Tibial artery (tissue), 4 donors: ENCODE measurements at places on chromosomes 3 and 15.

- no peak for DNase-seq
- H3K27ac ChIP-seq, result no peak overlapping the region
- H3K36me3 ChIP-seq, result no peaks in the 10 kb centered on the region
- H3K27me3 ChIP-seq, result no peaks in the 10 kb centered on the region
- H3K4me1 ChIP-seq, result no peaks in the 10 kb centered on the region
- H3K4me3 ChIP-seq, result no peak overlapping the region
These were observed 40.6 kb downstream of the SLC9C1 start for GRCh38 chr3:112253301-112253971.

DNA sequence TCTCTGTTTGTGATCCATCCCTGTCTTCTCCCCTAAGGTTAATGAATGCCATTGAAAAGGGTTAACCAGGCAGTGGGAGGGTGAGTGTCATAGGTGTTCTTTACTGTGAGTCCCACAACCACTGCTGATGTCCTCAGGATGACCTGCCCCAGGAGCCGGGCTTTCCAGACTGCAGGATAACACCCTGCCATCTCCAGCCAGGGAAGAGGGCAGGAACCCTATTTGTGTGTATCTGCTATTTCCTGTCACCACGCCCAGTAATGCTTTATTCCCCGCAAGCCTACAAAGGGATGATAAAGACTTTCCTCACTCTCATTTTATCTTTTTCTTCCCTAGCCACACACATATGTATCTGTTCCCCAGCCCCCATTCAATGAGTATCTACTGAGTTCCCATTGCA, 15.6 kb upstream of the CTXND1 start:
- no peaks in the 10 kb centered on the region for H3K36me3 ChIP-seq
- no peaks in the 10 kb centered on the region for H3K27me3 ChIP-seq
- H3K27ac ChIP-seq, result no peak overlapping the region
- no peaks in the 10 kb centered on the region for H3K4me1 ChIP-seq
- no peak for DNase-seq

DNA sequence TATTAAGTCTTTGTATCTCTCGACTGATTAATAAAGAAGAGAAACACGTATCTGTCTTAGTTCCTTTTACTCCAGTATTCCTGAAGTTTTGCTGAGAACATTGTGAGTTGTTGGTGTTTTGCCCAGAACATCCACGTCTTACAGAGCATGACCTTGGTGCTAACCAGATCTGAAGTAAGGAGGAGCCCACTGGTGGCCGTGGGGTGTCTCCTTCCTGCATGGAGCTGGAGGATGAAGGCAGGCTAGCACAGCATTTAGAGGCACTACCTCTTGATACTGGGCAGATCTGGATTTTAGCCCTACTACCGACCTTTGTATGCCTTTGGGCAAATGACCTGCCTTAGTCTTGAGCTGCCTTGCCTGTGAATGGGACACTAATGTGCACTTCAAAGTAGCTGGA, 28.9 kb upstream of the ESYT3 start:
- DNase-seq, result no peak
- H3K4me1 ChIP-seq, result no peaks in the 10 kb centered on the region
- no peak overlapping the region for H3K27ac ChIP-seq
- no peaks in the 10 kb centered on the region for H3K27me3 ChIP-seq

DNA sequence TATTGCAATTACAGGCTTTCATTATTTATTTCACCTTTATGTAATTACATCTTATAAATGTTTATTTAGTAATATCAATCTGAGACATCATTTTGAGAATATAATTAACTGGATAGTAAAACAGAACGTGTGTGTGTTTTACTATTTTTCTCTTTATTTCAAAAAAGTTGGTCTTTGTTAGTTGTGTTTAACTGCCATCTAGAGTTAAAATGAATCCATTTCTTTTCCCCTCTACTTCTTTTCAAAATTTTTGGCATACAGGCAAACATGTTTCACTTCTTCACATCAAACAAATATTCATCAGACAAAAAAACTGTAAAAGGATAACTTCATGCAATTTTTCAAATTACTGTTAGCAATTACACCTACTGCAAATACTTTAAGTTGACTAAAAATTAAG, 61.1 kb downstream of the FEZF2 start:
- DNase-seq, result no peak
- H3K36me3 ChIP-seq, result no peaks in the 10 kb centered on the region
- no peak overlapping the region for H3K4me3 ChIP-seq
- H3K27ac ChIP-seq, result no peak overlapping the region

GRCh38 chr15:32677238-32677750, 35.8 kb downstream of the SCG5 start:
- no peaks in the 10 kb centered on the region for H3K27me3 ChIP-seq
- DNase-seq, result no peak
- no peak overlapping the region for H3K4me3 ChIP-seq

- H3K27me3 ChIP-seq, result no peaks in the 10 kb centered on the region
- no peaks in the 10 kb centered on the region for H3K36me3 ChIP-seq
- no peak overlapping the region for H3K27ac ChIP-seq
- H3K4me1 ChIP-seq, result no peaks in the 10 kb centered on the region
These were observed 97.8 kb downstream of the BBX start for GRCh38 chr3:107620534-107620933.

DNA sequence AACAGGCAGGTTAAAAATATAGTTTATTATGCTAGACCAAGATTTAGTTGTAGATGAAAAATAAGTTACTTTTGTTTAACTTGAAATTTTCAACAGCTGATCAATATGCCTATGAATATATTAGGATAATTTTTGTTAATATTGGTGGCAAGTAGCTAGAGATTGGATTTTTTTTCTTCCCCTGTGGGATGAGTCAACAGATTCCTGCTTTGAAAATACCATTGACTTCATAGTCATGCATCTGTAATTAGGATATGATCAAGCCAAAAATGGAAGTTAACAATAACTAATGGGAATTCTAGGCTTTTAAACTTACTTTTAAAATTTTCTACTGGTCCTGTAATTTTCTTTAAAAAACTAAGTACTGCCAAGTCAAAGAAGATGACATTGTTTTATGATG, 211.7 kb downstream of the ZIC1 start:
- no peak overlapping the region for H3K27ac ChIP-seq
- no peaks in the 10 kb centered on the region for H3K4me1 ChIP-seq
- DNase-seq, result no peak
- H3K4me3 ChIP-seq, result no peak overlapping the region

GRCh38 chr3:129039271-129040038, 21.1 kb upstream of the GP9 start:
- H3K36me3 ChIP-seq, result no peaks in the 10 kb centered on the region
- no peak overlapping the region for H3K27ac ChIP-seq
- H3K4me3 ChIP-seq, result no peak overlapping the region
- no peak for DNase-seq
- H3K27me3 ChIP-seq, result peaks cover 17% of the 10 kb centered on the region

DNA sequence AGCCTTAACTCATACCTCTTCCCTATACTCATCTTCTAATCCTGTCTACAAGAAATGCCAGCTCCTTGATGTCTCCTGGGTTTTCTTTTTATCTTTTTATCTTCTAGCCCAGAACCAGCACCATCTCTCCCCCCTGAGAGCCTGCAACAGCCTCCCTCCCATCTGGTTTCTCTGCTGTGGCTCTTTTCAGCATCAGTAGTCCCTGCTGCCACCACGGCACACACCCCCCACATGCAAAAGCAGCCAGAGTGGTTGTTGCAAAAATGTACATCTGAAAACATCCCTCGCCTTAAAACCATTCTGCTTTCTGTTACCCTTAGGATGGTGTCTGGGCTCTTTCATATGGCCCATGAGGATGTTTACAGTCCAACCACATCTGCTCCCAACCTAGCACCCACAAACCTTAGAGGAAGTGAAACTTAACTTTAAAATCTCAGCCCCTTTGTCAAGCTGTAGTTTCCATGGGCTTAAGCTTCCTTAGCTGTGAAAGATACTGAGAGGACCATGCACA, 775 bp downstream of the TTC21A start:
- peak overlapping the region; percentile 98 for H3K27ac ChIP-seq
- H3K36me3 ChIP-seq, result no peaks in the 10 kb centered on the region
- H3K4me3 ChIP-seq, result peak overlapping the region; percentile 79
- no peak for DNase-seq
- H3K4me1 ChIP-seq, result no peaks in the 10 kb centered on the region

DNA sequence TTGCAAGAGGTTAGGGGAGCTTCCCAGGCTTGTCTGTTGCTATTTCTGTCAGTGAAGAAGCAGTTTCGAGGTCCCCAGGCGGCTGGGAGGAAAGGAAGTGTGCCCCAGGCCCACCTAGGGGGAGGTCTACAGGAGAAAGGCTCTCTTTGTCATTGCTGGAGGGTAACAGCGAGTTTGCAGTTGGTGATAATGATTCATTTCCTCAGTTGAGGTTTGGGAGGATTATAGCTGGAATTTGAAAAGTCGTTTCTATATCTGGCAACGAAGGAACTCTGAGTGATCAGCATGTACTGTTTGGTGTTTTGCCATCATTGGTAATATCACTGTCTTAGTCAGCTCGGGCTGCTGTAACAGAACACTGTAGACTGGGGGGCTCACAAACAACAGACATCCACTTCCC, 65.5 kb upstream of the UBE3A start:
- no peak overlapping the region for H3K27ac ChIP-seq
- no peaks in the 10 kb centered on the region for H3K36me3 ChIP-seq
- no peak for DNase-seq
- no peaks in the 10 kb centered on the region for H3K27me3 ChIP-seq

DNA sequence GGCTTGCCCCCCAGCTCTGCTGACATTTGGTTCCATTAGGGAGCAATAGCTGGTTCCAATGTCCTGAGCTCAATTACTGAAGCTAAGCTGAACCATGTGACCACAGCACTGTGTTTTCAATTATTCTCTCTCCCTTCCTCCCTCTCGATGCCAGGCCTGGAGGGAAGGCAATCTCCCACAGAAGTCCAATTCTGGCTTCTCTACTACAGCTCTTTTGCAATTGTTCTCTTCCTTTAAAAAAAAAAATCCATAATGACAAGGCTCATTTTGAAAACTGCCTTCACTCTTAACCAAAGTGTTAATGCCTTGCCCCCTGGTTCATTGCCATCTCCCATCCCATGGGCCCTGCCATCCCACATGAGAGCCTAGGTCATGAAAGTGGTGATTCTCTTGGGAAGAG, 24.8 kb downstream of the IL16 start:
- peak overlapping the region; percentile 41 for H3K27ac ChIP-seq
- DNase-seq, result peak; percentile 69
- no peak overlapping the region for H3K4me3 ChIP-seq

DNA sequence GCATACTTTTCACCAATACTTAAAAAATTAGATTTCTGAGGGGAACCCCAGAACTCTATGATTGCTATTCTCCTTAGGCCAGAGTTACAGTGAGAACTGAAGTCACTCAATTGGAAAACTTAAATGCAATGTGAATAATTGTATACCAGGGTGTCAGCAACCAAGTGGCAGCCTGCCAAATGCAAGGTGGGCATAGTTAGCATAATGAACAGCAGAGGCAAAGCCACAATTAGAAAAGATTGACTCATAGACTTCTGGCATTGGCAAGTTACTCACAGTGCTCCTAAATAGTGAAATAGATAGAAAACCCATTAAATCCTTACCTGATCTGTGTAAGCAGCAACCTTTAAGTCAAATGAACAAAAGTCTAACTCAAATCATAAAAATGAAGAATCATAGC, 94.9 kb downstream of the BCHE start:
- H3K27ac ChIP-seq, result no peak overlapping the region
- H3K4me3 ChIP-seq, result no peak overlapping the region
- no peaks in the 10 kb centered on the region for H3K36me3 ChIP-seq
- H3K27me3 ChIP-seq, result no peaks in the 10 kb centered on the region
- DNase-seq, result no peak

- H3K4me3 ChIP-seq, result no peak overlapping the region
- DNase-seq, result no peak
- H3K27me3 ChIP-seq, result no peaks in the 10 kb centered on the region
- no peak overlapping the region for H3K27ac ChIP-seq
- H3K4me1 ChIP-seq, result no peaks in the 10 kb centered on the region
- H3K36me3 ChIP-seq, result no peaks in the 10 kb centered on the region
These were observed 21.8 kb downstream of the CDCP1 start for GRCh38 chr3:45124352-45124751.

DNA sequence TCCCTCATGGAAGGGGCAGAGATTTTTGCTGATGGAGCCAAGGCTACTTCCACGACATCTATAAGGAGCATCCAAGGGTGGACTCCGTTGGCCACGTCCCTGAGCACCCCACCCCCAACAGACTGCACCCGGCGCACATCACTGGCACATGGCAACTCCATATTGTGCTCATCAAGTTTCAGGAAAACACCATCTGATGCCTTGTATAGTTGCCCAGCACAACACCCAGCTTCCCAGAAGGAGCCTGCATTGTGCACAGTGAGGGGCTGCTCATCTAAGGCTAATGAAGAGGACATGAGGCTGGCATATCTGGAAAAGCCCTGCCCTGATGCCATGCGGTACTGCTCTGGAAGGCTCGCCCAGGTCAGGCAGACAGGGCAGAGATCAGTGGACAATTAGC, 15.0 kb upstream of the CACNA2D2 start:
- no peak overlapping the region for H3K27ac ChIP-seq
- no peaks in the 10 kb centered on the region for H3K27me3 ChIP-seq
- H3K36me3 ChIP-seq, result no peaks in the 10 kb centered on the region
- peaks cover 15% of the 10 kb centered on the region for H3K4me1 ChIP-seq

DNA sequence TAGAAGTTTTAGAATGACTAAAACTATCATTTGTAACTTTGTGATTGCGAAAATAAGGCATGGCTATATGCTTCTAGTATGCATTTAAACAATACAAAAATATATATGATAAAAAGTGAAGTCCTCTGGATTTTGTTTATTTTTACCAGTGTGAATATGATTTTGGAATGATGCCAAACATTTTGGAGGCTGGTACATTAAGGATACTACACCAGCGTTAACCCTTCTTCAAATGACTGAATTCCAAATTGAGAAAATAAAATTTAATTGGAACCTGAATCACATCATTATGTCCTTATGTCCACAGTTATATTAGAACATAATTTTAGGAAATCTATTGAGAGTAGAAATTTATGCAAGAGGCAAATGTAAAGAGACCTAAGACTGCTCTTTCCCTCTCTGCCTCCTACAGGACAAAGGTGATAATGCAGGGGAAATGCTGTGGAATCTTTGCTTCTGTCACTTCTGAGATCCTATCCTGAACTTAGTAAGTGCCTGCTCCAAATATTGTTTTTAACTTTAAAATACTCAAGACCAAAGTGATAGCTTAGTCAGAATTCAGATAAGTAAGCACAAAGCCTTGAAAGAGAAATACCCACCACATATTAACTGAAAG, 121.1 kb upstream of the NANOGP8 start:
- no peaks in the 10 kb centered on the region for H3K27me3 ChIP-seq
- no peak for DNase-seq
- no peaks in the 10 kb centered on the region for H3K36me3 ChIP-seq
- H3K27ac ChIP-seq, result no peak overlapping the region

- no peak overlapping the region for H3K4me3 ChIP-seq
- no peaks in the 10 kb centered on the region for H3K36me3 ChIP-seq
- DNase-seq, result no peak
- H3K4me1 ChIP-seq, result no peaks in the 10 kb centered on the region
- no peaks in the 10 kb centered on the region for H3K27me3 ChIP-seq
These were observed 237.3 kb downstream of the CNTN6 start for GRCh38 chr3:1330107-1330506.
